ENCODE measurements at places on chromosomes 6 and 20.

DNA sequence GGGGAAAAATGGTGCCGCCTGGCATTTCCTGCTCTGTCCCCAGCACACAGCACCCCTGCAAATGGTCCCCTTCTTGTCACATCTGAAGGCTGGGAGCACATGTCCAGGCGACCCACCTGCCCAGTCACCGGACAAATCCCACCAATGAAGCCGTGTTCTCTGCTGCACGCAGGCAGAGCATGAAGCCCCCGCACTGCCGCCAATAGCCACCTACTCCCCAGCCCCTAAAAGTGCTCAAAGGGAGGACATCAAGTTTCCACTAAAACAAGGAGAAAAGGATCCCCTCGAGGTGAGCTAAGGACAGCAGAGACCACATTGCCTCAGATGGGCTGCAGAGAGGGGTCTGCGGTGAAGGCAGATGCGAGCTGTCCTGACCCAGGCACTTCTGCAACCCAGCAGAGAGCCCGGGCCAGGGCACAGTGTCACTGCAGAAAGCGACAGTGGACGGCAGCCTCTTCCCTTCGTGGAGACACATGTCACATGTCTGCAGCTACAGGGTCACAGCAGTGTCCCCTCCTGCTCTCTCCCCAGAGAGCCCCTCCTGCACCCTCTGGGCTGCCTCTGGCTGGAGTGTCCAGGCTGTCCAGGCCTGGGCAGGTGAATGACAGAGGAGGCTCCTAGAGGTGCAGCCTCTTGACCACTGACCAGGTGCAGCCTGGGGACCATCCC, 221.5 kb downstream of the PREX1 start:
- no peak for DNase-seq

GRCh38 chr20:15564981-15565380, 1008.3 kb downstream of the KIF16B start:
- no peak for DNase-seq

GRCh38 chr6:30216096-30216495, 2.9 kb upstream of the TRIM26 start:
- no peak for DNase-seq

- DNase-seq: no peak
Observed at GRCh38 chr6:84975316-84975715, 210.9 kb upstream of the TBX18 start.

DNA sequence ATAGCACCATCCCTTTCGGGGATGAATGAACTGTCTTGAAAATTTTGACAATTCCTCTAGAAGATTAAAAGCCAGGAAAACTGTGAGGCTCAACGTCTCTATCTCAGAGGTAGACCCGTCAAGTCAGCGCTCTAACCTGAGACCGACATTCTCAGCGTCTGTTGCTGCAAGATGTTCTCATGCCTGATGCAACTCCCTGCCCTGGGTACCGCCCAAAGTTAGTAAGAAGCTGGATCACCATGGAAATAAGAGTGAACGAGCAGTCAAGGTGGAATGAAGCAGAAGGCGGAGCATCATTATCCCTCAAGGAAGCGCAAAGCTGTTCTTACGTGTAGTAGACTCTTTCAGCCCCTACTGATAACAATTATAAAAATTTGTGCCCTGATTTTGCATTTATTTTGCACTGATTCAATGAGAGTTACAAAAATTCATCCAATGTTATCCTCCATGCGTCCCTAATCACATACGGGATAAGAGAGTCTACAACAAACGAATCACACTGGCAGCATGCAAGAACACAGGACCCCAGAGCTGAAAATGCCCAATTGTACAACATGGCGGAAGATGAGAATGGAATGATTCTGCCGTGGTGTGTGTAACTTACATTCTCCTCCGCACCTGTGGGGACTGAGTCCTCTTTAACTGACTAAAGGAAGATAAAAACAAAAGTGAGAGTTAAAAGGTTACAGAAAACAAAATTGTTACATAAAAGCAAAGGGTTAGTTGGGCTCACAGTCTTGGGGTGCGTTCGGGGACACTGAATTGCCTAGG, 95.4 kb downstream of the BCAS1 start:
- no peak for DNase-seq

Measured in kidney capillary endothelial cell (primary cell).